Stimulated activated effector memory CD8-positive, alpha-beta T cell treated with anti-CD3 and anti-CD28 coated beads, Interleukin-12 subunit alpha, Interleukin-12 subunit beta, amount 100 ng/mL, for 72 hours (primary cell): ENCODE measurements at places on chromosomes 16 and 17.

DNA sequence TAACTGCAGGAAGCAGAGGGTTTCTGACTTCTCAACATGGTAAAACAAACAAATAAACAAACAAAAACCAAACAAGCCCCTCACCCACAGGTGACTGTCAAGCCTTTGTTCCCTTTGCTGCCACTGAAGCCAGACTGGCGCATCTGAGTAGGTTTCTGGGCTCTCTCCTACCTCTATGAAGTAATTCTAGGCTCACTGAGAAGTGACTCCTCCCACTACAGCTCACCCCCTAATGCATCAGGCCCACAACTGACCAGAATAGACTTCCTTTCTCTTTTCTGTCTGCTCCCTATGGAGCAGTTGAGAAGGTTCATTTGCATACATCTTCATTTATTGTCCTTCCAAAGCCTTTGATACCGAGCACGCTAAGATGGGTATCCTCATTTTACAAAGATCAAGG is 77.0 kb upstream of the CCL2 start:
- DNase-seq = no peak

GRCh38 chr17:40335620-40336019 is 26.6 kb downstream of the RARA start:
- DNase-seq = no peak

GRCh38 chr16:50400967-50401348 is 32.2 kb upstream of the BRD7 start:
- peak; percentile 2 for DNase-seq

- no peak for DNase-seq
These were observed 12.2 kb downstream of the ADAP2 start for GRCh38 chr17:30933966-30934365.

- no peak for DNase-seq
These were observed 5.5 kb downstream of the WIPI1 start for GRCh38 chr17:68451670-68452354.

DNA sequence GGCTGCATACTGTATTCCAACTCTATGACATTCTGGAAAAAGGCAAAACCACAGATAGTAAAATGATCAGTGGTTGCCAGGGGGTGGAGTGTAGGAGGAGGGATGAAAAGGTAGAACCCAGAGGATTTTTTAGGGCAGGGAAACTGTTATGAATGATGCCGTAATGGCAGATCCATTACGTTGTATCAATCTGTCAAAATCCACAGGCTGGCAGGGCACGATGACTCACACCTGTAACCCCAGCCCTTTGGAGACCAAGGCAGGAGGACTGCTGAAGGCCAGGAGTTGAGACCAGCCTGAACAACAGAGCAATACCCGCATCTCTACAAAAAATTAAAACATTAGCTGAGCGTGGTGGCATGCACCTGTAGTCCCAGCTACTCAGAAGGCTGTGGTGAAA is 91.8 kb downstream of the RMI2 start:
- DNase-seq = no peak

DNA sequence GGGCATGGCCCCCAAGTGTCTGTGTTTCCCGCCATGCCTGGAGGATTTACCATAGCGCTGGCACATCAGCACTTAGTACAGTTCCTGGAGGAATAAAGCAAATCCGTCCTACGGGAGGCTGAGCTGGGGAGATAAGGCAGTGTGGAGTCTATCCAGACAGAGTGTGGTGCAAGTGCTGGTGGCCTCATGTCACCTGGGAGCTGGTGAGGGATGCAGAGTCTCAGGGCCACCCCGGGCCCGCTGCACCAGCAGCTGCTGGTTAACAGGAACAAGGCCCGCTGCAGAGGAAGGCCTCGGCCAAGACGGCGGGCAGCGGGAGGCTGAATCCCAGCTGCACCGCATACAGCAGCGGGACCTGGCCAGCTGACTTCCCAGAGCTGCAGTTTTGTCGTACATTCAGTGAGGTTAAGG is 57.3 kb upstream of the CDC42EP4 start:
- no peak for DNase-seq

- DNase-seq = no peak
These were observed 6.8 kb upstream of the SERPINF2 start for GRCh38 chr17:1735834-1736347.

DNA sequence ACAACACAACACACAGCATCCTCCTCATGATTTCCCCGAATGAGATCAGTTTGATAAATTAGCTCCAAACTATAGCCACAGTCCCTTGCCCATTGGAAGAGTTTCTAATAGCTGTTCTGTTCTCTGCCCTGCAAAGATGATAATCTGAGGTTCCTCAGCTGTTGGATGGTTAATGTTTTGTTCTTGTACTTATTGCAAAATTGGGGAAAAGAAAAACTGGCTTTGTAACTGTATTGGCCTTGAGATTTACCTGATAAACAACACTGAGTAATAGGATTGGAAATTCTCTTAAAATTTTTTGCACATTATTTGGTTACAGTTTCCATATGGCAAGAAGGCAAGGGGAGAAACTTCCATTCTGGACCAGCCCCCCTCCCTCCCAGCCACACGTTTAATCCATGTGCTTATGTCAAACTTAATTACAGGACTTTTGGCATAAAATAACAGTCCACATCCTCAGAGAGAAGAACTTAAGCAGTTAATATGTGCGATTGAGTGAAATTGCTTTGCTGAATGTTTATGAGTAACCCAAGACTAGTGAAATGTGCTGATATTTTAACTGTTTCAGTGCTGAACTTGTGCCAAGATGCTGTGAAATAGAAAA is 119.1 kb upstream of the ZFHX3 start:
- DNase-seq = no peak

DNA sequence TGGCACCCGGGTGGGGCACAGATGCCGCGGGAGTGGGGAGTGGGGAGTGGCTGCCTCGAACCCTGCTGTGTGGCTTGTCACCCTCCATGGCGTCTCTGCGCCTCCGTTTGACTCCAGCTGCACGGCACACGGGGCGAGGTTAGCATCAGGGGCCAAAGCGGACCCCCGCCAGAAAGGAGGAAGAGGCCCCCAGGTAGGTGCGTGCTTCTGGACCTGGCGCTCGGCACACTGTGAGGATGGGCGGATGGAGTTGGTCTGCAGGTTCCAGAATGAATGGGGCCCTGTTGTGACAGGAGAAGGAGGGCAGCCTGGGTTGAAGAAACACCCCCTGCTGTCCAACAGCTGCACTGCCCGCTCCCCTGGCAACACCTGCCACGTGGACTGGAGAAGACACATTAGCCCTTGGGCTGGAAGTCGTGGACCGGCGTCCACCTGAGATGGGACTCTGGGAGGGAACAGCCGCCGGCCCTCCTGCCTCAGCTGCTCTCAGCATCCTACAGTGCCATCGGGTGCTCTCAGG is 9.4 kb upstream of the FASN start:
- DNase-seq = no peak

- DNase-seq = no peak
These were observed 15.3 kb downstream of the MLYCD start for GRCh38 chr16:83914091-83914710.

- DNase-seq = no peak
These were observed 154.4 kb downstream of the ABCC12 start for GRCh38 chr16:48001324-48001895.

DNA sequence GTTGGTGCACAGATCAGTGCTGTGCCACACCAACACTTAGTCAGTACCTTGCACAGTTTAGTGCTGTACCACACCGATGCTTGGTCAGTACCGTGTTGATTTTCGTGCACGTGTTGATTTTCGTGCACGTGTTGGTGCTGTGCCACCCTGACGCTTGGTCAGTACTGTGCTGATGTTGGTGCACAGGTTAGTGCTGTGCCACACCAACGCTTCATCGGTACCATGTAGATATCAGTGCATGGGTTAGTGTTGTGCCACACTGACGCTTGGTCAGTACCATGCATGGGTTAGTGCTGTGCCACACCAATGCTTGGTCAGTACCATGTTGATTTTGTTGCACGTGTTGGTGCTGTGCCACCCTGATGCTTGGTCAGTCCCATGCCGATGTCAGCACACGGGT is 103.5 kb downstream of the NPIPB11 start:
- no peak for DNase-seq

DNA sequence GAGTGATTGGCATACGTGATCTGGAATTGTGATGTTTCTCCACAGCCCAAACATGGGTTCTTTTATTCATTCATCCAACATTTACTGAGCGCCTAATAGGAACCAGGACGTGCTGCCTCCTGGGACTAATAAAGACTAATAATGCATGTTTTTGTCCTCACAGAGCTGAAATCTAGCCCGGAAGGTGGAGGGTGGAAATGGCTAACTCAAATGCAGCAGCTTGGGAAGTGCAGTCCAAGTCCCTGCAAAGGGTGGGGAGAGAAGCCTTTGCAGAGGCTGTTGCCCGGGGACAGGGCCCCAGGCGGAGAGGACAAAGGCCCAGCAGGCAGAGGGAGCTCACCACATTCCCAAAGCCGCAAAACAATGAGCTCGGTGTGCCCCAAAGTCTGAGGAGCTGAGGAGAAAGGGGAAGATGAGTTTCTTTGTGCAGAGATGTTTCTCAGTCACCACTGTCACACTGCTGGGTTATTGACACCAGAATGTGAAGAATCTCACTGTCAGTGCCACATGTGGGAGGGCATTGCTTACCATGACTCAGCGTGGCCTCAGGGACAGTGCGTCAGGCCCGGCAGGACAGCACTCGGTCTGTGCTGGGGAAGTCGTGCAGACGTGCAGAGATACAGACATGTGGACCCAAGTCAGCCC is 118.2 kb upstream of the CHMP6 start:
- no peak for DNase-seq

DNA sequence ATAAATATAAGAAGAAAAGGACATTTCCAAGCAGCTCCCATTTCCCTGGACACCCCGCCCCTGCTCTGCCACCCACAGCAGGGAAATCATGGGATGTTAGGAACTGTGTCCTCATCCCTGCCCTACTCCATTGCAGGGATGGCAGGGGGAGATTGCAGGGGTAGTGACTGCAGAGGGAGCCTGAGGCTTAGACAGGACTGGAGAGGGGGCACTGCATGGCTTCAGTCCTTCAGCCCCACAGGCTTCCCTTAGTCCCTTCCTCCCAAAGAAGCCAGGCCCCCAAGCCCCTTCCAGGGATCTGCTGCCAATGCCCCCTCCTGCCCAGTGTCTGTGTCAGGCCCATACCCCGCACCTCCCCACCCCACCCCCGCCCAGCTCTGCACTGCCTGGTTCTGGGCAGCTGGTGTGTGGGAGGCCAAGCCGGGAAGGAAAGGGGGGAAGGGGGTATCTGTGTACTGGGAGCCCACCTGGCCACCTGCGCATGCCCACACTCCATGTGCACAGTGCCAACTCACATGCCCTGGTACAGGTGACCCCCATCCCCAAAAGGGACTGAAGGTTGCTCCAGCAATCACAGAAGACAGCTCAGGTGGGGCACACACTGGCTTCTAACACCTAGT is 3.3 kb downstream of the RUNDC3A start:
- DNase-seq = no peak

GRCh38 chr17:40062329-40063186 is at the start of gene THRA:
Gene THRA, plus strand, starts transcription at chr17:40062965. Its CDS starts 11,524 bp downstream, at chr17:40074489.
- DNase-seq = peak; percentile 77

- DNase-seq = no peak
These were observed 28.9 kb downstream of the CPSF4L start for GRCh38 chr17:73232587-73233373.

DNA sequence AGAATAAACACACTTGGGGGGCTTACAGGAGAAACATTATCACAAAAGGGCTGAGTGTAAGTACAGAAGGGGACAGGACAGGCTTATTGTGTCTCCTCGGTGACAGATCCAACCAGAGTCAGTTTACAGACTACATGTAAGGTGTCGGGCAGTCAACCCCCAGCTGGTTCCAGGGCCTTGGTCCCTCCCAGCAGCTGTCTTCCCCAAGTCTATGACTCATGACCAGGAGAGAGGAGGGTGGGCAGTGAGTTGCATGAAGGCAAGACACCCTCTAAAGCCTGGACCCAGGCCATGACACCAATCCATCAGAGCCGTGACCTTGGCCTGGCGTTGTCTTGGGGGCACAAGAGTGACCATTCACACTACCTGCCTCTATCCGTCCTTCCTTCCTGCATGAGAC is 276.2 kb upstream of the CCL2 start:
- DNase-seq = no peak

- DNase-seq = peak; percentile 49
These were observed 37.6 kb upstream of the PIRT start for GRCh38 chr17:10875430-10875851.

GRCh38 chr17:21249920-21250703 is 3.1 kb downstream of the NATD1 start:
- DNase-seq = no peak

DNA sequence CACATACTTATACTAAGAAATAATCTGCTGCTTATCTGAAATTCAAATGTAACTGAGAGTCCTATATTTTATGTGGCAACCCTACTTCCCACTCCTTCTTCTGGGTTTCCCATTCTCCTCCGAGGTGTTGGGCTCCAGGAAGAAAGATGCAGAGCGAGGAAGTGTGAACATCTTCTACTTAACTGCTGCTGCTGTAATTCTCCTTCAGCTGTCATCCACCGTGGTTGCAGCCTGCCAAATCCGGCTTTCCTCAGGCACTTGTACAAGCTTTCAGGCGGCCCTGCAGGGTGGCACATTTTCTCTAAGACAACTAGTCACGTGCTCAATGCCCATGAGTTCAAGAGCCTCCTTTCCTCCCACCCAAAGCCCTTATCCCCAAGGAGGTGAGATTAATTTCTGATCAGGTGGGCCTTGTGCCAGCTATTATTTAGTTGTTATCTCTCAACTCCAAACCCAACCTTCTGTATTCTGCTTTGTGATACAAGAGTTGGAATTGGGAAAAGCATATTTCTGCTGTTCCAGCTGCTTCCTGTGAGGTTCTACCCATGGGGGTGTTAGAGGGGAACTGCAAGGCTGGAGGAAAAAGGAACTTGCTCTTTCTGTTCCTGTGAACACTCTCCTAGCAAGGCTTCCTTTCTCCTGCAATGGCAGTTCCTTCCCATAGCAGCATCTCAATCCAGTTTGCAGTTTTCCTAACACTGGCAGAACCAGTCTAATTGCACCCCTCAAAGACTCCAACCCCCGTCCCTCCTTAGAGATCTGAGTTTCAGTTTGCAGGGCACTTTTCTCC is 67.6 kb upstream of the RBBP6 start:
- DNase-seq = no peak

DNA sequence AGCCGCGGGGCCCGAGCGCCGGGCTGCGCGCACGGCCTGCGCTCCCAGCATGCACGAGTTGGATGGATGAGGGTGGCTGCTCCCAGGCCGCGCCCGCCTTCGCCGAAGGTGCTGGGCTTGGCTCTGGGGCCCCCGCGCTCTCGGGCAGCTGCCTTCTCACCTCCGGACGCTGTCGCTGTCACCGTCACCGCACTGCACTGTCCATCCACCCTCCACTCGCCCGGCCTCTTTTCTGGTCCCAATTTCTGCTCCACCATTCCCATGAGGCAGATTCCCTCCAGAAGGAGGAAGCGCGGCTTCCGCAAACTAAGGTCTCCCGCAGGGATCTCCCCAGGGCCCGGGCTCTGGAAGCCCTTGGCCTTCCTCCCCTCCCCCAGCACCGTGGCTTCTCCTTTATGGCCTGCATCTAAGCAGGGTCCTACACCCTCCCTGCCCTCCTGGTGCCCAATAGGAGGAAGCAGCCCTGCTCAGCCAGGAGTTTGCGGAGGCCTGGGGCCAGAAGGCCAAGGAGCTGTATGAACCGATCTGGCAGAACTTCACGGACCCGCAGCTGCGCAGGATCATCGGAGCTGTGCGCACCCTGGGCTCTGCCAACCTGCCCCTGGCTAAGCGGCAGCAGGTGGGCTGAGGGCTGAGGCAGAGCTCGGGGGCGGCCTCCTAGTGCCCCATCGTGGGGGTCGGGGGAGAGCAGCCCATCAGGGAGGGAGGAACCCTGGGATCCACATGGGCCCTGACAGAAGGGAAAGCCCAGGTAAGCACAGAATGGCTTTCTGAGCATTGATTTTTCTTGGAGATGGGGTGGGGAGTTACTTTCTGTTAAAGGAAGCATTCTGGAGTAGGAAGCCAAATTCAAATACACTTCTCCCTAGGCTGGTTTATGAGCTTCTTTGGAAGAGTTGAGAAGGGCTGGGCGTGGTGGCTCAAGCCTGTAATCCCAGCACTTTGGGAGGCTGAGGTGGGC is 899 bp downstream of the ACE start:
- no peak for DNase-seq
